ENCODE measurements at places on chromosomes 7 and 10.
A peak's percentile ranks its signal among the peaks of the same experiment; 100 is the strongest.

- DNase-seq: no peak
Observed at GRCh38 chr7:516606-517456, 2.8 kb downstream of the PDGFA start.

DNA sequence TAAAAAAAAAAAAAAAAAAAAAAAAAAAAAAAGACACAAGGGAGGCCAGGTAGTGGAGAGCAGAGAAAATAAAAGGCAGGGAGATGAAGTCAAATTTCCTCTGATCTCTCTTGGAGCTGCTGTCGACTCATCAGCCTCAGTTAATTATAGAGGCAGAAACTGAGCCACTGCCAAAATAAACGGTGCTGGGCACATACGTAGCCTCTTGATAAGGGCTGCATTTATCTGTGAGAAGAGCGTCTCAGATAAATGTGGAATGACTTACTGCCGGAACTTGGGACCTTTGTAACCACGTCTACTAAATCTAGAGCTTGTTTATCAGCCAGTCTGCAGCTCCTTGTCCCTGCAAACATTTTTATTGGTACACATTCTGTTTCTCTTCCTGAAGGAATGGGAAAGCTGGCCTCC is 162.3 kb downstream of the BAMBI start:
- no peak for DNase-seq

DNA sequence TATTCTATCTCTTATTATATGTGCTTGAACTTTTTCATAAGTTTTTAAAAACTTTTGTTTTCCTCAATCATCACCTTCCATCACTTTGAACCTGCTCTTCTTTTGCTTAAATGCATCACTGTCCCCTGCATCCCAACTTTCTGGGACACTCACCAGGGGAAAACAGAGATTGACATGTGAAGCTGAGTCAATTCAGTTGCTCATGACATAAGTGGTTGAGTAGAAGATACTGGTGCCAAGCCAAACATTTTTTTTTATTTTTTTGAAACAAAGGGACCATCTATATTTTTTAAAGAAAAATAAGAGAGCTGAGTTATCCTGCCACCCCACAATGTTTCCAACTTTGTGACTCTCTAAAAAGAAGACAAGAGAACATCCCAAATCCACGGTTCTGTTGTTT is 61.8 kb upstream of the AHR start:
- no peak for DNase-seq

GRCh38 chr7:76383089-76383944 is 24.5 kb upstream of the YWHAG start:
- DNase-seq: no peak

DNA sequence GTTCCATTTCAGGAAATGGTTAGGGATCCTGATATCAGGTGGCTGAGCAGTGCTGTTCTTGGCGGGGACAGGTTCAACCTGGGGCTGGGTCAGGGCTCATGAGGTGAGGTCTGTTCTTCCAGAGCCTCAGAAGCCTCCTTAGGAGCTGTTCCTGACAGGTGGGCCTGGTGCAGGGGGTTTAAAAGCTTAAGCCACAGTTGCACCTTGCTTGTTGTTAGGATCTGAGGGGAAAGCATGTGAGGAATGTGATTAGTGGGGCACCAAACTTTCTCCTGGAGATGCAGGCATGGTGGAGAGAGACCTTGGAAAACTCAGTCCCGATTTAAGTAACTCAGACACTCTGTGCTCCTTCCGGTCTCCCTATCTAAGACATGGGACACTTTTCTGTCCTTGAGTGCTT is 18.7 kb upstream of the CRHR2 start:
- no peak for DNase-seq

GRCh38 chr7:112996331-112996871 is 90.2 kb downstream of the GPR85 start:
- no peak for DNase-seq

GRCh38 chr7:1175967-1176851 is 16.2 kb upstream of the ZFAND2A start:
- peak; percentile 59 for DNase-seq

- no peak for DNase-seq
Observed at GRCh38 chr7:5572439-5572838, 148.8 kb upstream of the TNRC18 start.

DNA sequence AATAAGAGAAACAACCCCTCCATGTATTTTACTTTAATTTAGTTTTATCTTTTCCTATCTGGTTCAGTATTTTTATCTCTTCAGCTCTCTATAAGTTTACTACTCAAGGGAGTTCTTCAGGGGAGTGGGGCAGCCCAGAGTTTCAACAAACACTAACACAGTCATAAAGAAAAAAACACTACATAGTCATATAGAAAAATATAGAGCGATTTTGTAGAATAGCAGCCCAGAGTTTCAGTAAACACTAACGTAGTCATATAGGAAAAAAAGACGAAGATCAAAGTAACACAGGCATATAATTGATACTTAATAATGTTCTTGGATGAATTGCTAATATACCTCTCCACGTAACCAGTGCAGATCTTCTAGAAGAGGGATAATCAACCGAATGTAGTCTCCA is 54.7 kb downstream of the PON1 start:
- DNase-seq: no peak

- DNase-seq: no peak
Observed at GRCh38 chr10:51685768-51686167, 13.6 kb downstream of the CSTF2T start.

- DNase-seq: no peak
Observed at GRCh38 chr7:135706858-135707569, 21.0 kb downstream of the SLC13A4 start.

DNA sequence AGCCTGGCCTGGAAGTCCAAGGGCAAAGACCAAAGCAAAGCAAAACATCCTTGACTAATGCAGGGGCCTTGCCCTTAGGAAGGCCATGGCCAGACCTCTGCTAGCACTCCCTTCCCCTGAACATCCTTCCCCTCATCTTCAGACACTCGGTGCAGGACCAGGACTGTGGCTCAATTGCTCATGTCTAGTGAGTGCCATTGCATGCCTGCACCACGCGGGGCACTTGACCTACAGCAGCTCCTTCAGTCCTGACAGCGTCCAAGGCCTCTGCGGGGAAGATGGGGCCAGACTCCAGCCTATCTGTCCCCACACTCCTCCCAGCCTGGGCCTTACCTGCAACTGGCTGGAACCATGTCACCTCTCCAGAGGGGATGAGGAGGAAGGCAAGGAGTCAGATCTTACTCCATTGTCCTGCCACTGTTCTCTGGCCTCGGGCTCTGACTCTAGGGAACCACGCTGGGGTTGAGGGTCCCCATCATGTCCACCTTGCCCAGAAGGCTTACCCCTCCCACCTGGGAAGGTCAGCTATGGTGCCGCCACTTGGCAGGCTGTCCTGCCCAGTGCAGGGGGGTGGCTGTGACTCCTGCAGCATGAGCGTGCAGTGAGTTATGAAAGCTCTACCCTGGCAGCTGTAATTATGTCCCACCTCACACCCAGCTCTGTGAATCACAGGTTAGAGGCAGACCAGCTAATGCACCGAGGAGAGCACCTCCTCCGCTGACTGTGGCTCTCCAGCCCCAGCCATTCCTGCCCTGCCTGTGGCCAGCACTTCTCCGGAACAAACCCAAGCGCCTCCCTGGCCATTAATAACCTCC is 16.1 kb downstream of the DRGX start:
- DNase-seq: no peak

DNA sequence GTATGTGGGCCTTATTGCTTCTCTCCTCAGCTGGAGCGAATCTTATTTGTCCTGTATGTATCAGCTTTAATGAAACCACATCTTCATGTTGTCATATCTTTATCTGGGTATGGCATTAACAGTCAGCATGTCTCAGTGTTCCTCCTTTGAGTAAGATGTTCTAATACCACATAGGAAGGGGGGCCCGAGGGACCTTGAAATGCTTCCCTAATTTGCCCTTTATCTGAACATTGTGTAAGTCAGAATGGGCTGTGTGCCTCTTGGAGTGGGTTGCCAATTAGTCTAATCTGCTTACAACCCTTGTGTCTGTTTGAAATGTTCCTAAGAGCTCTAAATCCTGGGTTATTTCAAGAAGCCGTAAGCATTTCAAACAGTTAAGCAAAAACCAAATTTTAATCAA is 623.8 kb downstream of the SUGCT start:
- DNase-seq: no peak

Data from bone marrow (tissue), 2 donors.